Stimulated activated CD8-positive, alpha-beta memory T cell treated with anti-CD3 and anti-CD28 coated beads, Interleukin-7, amount 100 ng/mL, for 4 hours (primary cell): ENCODE measurements at places on chromosomes 5 and 9.
A peak's percentile ranks its signal among the peaks of the same experiment; 100 is the strongest.

GRCh38 chr5:106658150-106658549, 1012.6 kb downstream of the EFNA5 start:
- DNase-seq, result no peak

DNA sequence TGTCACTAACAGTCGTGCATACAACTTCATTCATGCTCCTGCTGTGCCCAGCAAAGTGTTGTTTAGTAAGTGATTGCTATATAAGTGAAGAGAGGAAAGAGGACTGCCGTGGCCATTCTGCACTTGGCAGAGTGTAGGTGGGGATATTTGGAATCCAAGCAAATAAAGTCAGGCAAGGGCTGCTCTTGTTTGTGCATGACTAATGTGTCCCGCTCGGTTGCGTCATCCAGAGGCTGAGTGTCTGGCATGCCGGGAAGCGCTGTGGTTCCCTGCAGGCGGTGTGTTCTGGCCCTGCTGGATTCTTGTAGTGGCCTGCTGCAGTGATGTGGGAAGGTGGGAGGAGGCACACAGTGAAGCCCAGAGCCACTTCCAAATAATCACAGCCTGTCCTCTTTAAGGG, 136.9 kb upstream of the ANKH start:
- no peak for DNase-seq

GRCh38 chr9:98869078-98869745, 61.7 kb downstream of the GALNT12 start:
- no peak for DNase-seq

- peak; percentile 25 for DNase-seq
These were observed 536 bp downstream of the FEM1C start for GRCh38 chr5:115544043-115544435.

DNA sequence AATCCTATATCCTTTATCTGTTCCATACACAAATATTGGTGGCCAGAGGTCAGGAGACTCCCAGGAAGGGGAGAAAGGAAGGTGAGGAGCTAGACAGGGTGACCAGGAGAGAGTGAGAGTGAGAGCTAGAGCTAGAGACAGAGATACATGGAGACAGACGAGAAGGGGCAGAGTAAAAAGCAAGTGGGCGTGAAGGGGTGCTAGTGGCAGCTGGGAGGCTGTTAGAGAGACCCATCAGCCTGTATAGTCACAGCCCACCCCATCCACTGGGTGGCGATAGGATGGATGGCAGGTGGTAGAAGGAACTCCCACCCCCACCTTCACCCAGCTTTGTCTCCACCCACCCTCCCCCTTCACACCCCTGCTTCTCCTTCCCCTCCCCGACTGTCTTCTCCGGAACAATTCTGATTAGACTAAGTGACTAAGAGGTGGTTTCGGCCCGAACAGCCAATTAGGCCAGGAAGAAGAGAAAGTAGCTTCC, 32.8 kb downstream of the PCDH1 start:
- DNase-seq, result no peak

DNA sequence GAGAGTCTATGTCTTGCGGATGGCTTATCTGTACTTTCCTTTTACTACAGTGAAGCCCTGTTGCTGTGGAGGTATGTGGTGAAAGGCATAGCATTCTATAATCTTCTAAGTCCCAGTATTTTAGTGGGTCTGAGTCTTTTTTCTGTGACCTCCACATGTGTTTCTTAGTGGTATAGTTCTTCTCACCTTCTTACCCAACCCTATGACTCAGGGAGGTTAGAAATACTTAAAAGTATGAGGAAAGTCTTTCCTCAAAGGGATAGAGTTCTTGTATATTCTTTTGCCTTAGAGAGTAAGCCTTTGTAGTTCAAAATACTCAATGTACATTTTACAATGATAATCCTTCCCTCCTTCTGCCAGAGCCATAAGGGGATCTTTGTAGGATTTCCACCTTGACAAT, 621.9 kb upstream of the CTNND2 start:
- no peak for DNase-seq

GRCh38 chr9:115104908-115105307, 13.0 kb downstream of the TNC start:
- no peak for DNase-seq

DNA sequence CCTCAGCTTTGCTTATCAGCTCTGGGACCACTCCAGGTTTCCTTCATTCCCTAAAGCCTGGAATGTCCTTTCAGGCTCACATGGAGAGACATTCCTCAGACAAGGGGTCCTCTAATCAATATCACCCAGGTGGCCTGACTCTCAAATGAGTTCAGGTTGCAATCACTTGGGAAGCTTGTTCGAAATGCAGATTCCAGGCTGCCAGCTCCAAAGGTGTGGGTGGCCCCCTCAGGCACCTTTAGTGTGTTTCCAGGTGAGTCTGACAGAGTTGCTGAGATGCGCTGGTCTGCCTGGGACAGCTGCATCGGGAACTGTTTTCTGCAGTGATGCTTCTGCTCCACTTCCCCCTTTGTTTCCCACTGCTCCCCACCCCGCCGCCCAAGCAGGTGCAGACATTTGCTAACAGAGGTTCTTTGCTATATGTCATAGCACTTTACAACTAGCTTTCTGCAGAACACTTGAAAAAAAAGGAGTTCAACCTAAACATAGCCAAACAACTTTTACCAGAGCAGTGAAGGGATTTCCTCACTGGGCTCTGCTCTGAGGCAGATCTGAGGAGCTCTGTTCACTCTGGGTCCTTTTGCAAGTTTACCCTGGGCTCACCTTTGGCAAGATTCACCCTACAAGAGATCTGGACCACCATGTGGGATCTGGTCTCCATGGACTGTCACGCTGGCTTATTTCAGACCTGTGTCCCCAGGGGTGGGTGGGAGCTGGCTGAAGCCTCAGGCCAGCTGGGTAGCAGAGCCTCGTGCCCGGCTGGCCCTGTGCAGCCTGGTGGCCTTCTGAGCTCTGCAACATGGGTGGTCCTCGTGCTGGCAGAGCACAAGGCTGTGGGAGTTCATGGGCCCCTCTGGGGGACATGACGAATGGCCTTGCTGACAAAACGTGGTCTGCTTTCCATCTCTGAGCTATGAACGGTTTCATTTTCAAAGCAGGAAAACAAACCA, 539.6 kb downstream of the CCDC171 start:
- no peak for DNase-seq

- no peak for DNase-seq
These were observed 91.8 kb downstream of the UBE2R2 start for GRCh38 chr9:33908749-33909148.

- DNase-seq, result no peak
These were observed 136.5 kb downstream of the MEF2C start for GRCh38 chr5:88746438-88746882.

- DNase-seq, result no peak
These were observed 194.7 kb downstream of the CHSY3 start for GRCh38 chr5:130099008-130099407.
